NCI-H2081 treated with DMSO at 0.1 percent for 48 hours (cell line): ENCODE measurements at places on chromosomes 12 and 14.

DNA sequence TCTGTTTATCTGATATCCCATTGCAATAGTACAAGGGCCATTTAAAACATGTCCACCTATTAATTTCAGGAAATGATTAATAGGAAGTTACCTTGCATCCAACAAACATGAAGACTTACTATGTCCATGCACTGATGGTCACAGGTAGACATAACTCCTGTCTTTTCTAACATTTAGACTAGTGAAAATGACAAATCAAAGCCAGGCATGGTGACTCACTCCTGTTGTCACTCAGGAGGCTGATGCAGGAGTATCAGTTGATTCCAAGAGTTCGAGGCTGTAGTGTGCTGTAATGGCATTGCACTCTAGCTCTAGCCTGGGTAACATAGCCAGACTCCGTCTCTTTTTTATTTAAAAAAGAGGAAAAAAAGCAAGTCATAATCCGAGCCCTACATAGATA lies 14.8 kb downstream of the HSP90B1 start:
- no peak for DNase-seq

- DNase-seq, result no peak
Measured at GRCh38 chr12:110314308-110314707, 33.3 kb downstream of the ATP2A2 start.

GRCh38 chr14:94395888-94396574 lies 7.6 kb upstream of the SERPINA1 start:
- no peak for DNase-seq

DNA sequence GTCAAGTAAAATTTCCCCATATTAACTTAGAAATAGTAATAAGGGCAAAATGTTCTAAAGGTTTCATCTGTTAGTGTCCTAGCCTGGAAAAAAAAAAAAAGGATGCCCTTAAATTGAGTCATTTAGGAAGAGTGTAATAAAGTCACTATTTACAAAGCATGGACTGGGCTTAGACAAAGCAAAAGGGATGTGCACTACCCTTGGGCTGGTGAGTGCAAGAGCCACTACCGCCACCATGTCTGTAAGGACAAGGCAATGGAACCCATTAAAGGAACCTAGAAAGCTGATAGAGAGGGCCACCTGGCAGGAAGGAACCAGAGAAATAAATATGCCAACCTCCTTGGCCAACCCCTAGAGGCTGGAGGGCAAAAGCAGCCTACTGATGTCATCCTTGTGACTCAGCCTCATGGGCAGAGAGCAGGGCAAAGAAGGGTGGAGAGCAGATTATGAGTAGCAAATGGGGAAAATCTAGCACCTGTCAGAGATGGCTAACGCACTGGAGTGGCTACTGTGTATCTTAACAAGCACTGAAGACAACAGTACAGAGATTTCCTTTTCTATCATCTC lies 59.5 kb upstream of the FUT8 start:
- no peak for DNase-seq

- DNase-seq, result no peak
Measured at GRCh38 chr14:99344051-99344758, 72.2 kb upstream of the BCL11B start.

DNA sequence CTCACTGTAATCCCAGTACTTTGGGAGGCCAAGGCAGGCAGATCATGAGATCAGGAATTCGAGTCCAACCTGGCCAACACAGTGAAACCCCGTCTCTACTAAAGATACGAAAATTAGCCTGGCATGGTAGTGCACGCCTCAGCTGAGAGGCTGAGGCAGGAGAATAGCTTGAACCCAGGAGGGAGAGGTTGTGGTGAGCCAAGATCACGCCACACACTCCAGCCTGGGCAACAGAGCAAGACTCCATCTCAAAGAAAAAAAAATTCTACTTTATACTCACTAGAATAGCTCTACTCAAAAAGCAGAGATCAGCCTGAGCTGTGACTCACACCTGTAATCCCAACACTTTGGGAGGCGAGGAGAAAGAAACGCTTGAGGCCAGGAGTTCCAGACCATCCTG lies 17.1 kb downstream of the NUMB start:
- DNase-seq, result no peak

- no peak for DNase-seq
Measured at GRCh38 chr12:96258104-96258961, 64.2 kb downstream of the ELK3 start.

- DNase-seq, result no peak
Measured at GRCh38 chr12:7064516-7064915, 4.0 kb downstream of the C1S start.

- DNase-seq, result no peak
Measured at GRCh38 chr12:50842637-50843493, at the start of gene TMPRSS12. TMPRSS12 (plus strand) TSS chr12:50842926; CDS start chr12:50842965, 39 bp downstream.

DNA sequence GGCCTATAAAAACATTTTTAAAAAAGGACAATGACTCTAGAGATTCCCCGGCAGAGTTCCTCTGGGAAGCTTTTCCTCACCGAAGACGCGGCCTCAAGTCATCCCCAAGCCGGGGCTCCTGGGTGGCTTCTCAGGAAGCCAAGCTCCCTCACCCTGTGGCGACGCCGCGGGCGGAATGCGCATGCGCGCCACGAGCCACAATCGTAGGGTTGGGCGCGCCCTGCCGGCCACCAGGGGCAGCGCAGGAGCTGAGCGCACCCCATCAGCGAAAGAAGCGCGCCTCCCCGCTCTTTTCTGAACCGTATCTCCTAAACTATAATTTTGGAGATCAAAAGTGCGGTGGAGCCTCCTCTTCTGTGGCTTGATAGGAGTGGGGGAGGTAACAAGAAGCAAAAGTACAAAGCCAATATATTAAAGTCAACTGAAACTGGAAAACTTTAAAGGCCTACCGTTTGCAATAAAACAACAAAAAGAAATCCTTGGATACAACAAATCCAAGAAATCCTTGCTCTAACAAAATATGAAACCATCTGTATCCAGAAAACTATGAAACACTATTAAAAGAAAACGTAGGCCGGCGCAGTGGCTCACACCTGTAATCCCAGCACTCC lies 17.4 kb upstream of the CHFR start:
- no peak for DNase-seq

GRCh38 chr12:82144505-82144904 lies 213.7 kb downstream of the CCDC59 start:
- no peak for DNase-seq
